ENCODE measurements at places on chromosomes 16 and 17.
A peak's percentile ranks its signal among the peaks of the same experiment; 100 is the strongest.

- DNase-seq: no peak
These were observed at the start of gene SLC16A5 for GRCh38 chr17:75087558-75088453. SLC16A5 (plus strand) TSS chr17:75087954; CDS start chr17:75093637, 5,683 bp downstream.

DNA sequence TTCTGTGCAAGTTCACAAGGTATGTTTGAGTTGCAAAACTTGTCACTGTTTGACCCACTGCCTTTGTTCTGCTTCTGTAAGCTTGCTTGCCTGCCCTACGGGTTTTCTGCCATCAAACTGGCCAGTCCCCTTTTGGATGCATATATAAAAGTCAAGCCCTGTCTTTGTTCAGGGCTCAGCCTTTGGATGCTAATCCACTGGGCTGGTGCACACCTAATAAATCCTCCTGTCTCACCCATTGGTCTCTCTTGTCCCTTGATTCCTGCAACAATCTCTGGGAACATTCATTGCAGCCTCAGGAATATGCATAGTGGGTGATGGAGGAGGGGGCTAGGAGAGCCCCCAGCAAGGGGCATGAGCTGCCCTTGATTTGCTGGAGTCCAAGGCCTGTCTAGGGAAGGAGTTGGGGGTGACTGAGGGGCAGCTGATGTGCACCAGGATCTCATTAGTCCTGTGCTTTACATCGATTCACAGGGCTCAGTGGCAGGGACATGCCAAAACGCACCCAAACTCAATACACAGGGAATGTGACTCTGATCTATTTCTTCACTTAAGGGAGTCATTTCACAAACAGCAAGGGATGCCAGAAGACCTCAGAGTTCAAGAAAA is 225.4 kb upstream of the NLRP1 start:
- no peak for DNase-seq

GRCh38 chr17:45270828-45271418 is 9.0 kb upstream of the SPATA32 start:
- DNase-seq: peak; percentile 34

DNA sequence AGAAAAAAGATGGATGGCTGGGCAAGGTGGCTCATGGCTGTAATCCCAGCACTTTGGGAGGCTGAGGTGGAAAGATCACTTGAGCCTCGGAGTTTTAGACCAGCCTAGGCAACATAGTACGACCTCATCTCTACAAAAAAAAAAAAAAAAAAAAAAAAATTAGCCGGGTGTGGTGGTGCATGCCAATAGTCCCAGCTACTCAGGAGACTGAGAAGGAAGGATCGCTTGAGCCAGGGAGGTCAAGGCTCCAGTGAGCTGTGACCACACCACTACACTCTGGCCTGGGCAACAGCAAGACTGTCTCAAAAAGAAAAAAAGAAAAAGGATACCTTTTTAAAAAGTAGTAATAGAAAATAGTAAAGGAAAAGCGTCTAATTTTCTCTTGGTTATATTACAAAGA is 20.7 kb downstream of the ZNF652 start:
- no peak for DNase-seq

- DNase-seq: no peak
These were observed 6.3 kb upstream of the ABCC1 start for GRCh38 chr16:15942931-15943690.

- DNase-seq: no peak
These were observed 1.5 kb upstream of the WFIKKN1 start for GRCh38 chr16:629185-629832.

DNA sequence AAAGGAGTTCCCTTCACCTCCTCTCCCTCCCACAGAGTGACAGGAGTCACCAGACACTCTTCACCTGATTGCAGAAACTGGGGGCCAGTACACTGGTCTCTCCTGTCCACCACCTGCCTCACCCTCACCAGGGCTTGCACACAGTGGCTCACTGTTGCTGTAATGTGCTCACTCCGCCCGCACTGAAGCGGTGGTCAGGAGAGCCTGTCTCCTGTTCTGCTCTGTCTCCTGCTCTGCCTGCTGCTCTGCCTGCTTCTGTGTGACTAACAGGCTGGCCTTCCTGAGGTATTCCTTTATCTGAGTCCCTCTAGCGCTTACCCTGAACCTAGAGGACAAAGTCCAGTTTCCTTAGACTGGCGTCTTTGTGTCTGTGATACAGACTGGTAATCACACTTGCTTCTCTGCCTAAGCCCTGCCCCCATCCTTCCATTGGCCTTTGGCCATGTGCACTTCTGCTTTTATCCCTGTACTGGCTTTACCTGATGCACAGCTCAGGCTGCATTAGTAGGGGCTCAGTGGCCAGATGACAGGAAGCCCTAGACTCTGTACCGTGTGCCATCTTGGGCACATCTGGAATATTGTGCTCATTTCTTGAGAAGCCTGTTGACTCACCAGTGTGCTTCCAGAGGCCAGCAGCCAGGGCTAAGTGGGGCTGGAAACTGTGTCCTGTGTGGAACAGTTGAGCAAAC is 13.3 kb downstream of the PROCA1 start:
- DNase-seq: no peak

Data from stimulated activated CD8-positive, alpha-beta memory T cell treated with anti-CD3 and anti-CD28 coated beads, Interleukin-12 subunit alpha, Interleukin-12 subunit beta, amount 100 ng/mL, for 1 hour (primary cell).